ENCODE measurements at places on chromosomes 12 and 14. TPM values are rescaled to one million over a fixed set of nuclear protein-coding genes. Genes with fewer than 3 reads are reported as not detected.
A peak's percentile ranks its signal among the peaks of the same experiment; 100 is the strongest.

Gene RASAL1
- polyA plus RNA-seq = not detected

Gene AHNAK2
- 4.6 TPM for polyA plus RNA-seq

Gene PAPLN
- 9.8 TPM for polyA plus RNA-seq

Gene ST8SIA1
- 10.4 TPM for polyA plus RNA-seq

- DNase-seq = no peak
- H3K27me3 ChIP-seq = no peaks in the 10 kb centered on the region
- no peak overlapping the region for H3K4me3 ChIP-seq
- no peaks in the 10 kb centered on the region for H3K4me1 ChIP-seq
Measured at GRCh38 chr12:106648736-106649135, 65.9 kb downstream of the RFX4 start.

DNA sequence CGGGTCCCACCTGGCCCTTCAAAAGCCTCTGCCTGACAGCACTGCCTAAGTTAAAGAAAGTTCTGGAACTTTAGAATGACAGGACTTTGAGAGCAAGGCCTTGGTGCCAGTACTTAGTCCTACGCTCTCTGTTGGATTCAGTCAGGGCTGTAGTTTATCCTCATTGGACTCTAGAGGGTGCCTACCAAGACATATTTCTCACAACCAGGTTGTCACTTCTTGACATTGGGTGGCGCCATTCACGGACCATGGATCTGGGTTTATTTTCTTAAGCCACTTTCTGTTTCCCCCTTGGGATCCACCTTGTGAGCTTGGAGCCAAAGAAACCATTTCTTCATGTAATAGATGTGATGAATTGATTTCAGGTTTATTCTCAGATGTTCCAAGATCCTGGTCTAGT is 787.0 kb upstream of the TBX3 start:
- H3K4me1 ChIP-seq = no peaks in the 10 kb centered on the region
- no peaks in the 10 kb centered on the region for H3K27me3 ChIP-seq
- no peak overlapping the region for H3K4me3 ChIP-seq
- DNase-seq = no peak
- H3K36me3 ChIP-seq = no peaks in the 10 kb centered on the region

- no peak overlapping the region for H3K4me3 ChIP-seq
- no peaks in the 10 kb centered on the region for H3K36me3 ChIP-seq
- H3K27me3 ChIP-seq = no peaks in the 10 kb centered on the region
- no peak for DNase-seq
- no peaks in the 10 kb centered on the region for H3K4me1 ChIP-seq
- no peak overlapping the region for H3K27ac ChIP-seq
Measured at GRCh38 chr12:74547249-74547648, 9.6 kb downstream of the ATXN7L3B start.

- no peaks in the 10 kb centered on the region for H3K36me3 ChIP-seq
- no peak for DNase-seq
- no peaks in the 10 kb centered on the region for H3K4me1 ChIP-seq
- no peak overlapping the region for H3K4me3 ChIP-seq
Measured at GRCh38 chr14:39766397-39767000, 334.3 kb upstream of the FBXO33 start.

DNA sequence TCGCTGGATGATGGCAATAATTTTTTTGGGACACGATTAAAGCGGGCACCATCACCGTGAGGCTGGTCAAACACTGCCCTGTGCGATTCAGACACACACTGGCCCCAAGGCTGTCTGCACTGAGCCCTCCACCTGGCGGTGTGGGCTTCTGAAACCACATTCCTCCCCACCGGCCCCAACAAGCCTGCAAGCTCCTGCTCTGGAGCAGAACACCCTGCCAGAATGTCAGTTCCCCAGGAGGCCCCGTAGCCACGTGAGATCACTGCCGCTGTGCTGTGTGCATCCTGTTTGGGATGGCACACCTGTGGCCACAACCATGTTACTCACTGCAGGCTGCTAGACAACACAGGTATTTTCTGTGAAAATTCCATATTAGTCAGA is 7.9 kb downstream of the GSC start:
- no peak overlapping the region for H3K4me3 ChIP-seq
- H3K27me3 ChIP-seq = no peaks in the 10 kb centered on the region
- H3K36me3 ChIP-seq = no peaks in the 10 kb centered on the region
- H3K27ac ChIP-seq = no peak overlapping the region
- no peaks in the 10 kb centered on the region for H3K4me1 ChIP-seq
- no peak for DNase-seq

DNA sequence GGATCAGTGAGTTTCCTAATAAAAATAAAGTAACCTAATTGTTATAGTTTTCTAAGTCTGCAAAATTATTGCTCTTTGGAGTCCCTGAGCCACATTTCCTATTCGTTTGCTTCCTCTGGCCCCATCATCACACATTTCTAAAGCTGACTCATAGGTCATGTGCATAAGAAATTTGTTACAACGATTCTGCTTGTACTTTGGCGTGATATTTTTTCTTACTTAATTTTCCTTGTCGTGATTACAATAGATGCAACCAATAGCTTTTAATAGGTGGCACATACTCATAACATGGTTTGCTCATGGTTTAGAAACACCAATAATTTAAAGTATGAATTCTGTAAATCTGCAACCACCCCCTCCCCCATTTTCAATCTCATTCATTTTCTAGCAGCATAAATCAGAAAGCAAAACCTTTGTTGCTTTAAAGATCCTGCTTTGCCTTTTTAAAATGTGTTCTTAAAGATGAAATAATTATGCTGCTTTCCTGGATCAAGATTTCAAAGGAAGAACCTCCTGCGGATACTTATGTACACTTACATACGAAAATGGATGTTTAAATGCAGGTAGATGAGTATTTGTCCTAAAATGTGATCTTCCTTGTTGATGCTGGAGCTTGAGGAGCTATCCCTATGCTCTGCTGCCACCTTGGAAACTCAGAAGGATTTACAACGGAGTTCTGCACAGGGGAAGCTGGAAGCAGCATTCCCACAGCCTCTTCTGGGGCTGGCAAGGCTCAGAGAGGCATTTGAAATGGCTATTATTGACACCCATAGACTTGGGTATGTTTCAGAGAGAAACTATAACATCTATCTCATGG is 1.7 kb upstream of the FLRT2 start:
- H3K4me3 ChIP-seq = peak overlapping the region; percentile 27
- DNase-seq = no peak
- H3K36me3 ChIP-seq = no peaks in the 10 kb centered on the region

DNA sequence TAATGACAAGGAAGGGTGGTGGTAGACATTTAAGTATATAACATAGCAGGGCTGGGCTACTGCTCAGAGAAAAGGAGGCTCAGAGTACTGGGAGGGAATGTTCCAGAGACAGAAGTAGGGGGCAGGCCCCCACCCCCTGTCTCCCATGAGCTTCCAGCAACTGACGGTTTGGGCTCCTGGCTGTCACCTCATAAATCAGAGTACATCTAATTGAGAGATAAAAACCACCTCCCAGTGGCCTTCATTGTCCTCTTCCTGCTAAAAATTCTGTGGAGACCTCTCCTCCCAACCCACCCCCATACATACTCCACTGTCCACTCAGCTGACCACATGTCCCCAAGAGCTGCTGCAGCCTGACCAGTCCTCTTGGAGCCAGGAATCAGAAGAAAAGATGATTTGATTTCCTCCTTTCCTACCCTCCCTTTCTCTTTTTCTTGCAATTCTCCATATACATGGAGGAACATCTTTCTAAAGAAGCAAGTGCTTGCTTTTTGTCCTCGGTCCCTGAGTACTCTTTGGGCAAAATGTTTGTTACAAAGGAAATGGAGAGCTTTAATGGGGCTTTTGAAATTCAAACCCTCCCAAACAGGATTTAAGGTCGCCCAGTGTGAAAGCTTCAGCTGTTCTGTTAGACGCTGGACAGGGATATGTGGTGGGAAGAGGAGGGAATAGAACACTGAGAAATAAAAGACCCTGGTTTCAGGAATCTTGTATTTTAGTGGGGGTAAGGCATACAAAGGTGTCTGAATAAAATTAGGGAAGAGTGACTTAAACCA is 16.4 kb upstream of the KCNA5 start:
- no peak for DNase-seq
- H3K36me3 ChIP-seq = no peaks in the 10 kb centered on the region
- no peak overlapping the region for H3K4me3 ChIP-seq
- H3K27me3 ChIP-seq = no peaks in the 10 kb centered on the region
- peak overlapping the region; percentile 50 for H3K27ac ChIP-seq

DNA sequence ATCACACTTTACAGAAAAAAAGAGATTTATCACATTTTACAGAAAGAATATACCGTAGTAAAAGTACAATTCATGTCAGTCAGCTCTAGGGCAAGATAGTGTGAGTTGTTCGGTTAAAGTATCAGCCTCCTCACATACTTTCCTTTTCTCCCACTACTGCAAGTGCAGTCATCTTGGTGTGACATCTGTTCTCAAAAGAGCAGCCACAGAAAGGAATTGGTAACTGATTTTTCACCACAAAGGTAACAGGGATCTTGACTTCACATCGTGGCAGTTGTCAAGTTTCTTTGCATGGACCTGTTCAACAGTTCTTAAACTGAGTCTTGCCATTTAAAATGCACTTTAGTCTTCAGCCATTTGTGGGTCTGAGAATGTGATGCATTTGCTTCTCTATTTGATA is 5.0 kb upstream of the E2F7 start:
- no peaks in the 10 kb centered on the region for H3K27me3 ChIP-seq
- no peak for DNase-seq
- H3K4me1 ChIP-seq = no peaks in the 10 kb centered on the region
- no peak overlapping the region for H3K4me3 ChIP-seq
- no peaks in the 10 kb centered on the region for H3K36me3 ChIP-seq

- H3K36me3 ChIP-seq = no peaks in the 10 kb centered on the region
- no peaks in the 10 kb centered on the region for H3K4me1 ChIP-seq
- H3K4me3 ChIP-seq = no peak overlapping the region
Measured at GRCh38 chr12:113208041-113208934, 13.0 kb upstream of the TPCN1 start.

DNA sequence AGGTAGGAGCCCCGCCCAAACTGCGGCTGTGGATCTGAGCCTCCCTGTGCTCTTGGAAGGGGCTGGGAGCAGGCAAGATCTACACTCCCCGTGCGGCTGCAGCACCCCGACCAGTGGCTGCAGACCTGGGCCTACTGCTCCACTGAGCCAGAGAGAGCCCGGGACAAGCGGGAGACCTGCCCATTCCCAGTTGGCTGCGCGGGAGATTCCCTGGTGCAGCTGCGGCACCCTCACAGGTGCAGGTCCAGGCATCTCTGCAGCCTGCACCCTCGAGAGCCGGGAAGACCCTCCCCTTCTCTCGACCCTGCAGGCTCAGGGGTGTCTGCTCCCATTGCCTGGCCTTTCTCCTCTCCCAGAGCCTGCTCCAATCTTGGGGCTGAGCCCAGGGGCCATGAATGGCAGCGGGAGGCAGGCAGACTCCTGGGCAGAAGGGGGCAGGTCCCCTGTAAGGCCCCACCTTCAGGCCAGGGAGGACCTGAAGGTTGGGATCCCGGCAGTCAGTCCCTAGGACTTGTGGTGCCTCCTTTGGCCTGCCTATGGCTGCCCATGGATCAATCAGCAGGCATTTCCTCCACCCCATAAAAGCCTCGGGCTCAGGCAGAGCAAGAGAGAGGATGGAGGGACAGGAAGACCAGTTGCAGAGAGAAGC is 8.8 kb upstream of the A2M start:
- no peaks in the 10 kb centered on the region for H3K4me1 ChIP-seq
- DNase-seq = no peak
- H3K4me3 ChIP-seq = no peak overlapping the region

- H3K27ac ChIP-seq = no peak overlapping the region
- no peak for DNase-seq
- no peak overlapping the region for H3K4me3 ChIP-seq
- H3K27me3 ChIP-seq = no peaks in the 10 kb centered on the region
- H3K36me3 ChIP-seq = no peaks in the 10 kb centered on the region
Measured at GRCh38 chr12:10088955-10089900, 9.6 kb downstream of the CLEC1A start.

DNA sequence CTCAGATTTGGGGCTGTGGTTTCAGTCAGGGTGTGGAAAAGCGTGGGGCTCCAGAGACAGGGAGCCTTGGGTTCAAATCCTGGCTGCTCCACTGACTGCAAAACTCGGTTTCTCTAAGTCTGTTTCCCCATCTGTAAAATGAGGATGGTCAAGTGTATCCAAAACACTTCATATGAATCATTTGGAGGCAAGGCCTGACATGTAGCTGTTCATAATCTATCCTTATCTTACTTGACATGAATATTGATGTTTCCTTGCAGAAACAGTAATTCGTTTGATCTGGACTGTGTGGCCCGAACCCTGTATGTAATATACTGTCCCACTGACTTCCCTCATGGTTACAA is 1.5 kb upstream of the CCDC63 start:
- H3K4me1 ChIP-seq = no peaks in the 10 kb centered on the region
- no peaks in the 10 kb centered on the region for H3K36me3 ChIP-seq

- no peaks in the 10 kb centered on the region for H3K36me3 ChIP-seq
- H3K4me1 ChIP-seq = no peaks in the 10 kb centered on the region
- H3K27ac ChIP-seq = no peak overlapping the region
- no peak for DNase-seq
Measured at GRCh38 chr12:89328151-89329030, 23.9 kb downstream of the DUSP6 start.

- H3K4me1 ChIP-seq = no peaks in the 10 kb centered on the region
- H3K27ac ChIP-seq = no peak overlapping the region
- DNase-seq = no peak
- H3K27me3 ChIP-seq = no peaks in the 10 kb centered on the region
- H3K4me3 ChIP-seq = no peak overlapping the region
Measured at GRCh38 chr12:60539592-60539991, 943.8 kb downstream of the SLC16A7 start.

GRCh38 chr14:32925439-32925838 is 13.2 kb upstream of the NPAS3 start:
- H3K36me3 ChIP-seq = no peaks in the 10 kb centered on the region
- DNase-seq = no peak
- no peaks in the 10 kb centered on the region for H3K27me3 ChIP-seq
- H3K4me3 ChIP-seq = no peak overlapping the region
- no peak overlapping the region for H3K27ac ChIP-seq

- no peaks in the 10 kb centered on the region for H3K4me1 ChIP-seq
- H3K27me3 ChIP-seq = no peaks in the 10 kb centered on the region
- H3K36me3 ChIP-seq = no peaks in the 10 kb centered on the region
Measured at GRCh38 chr12:57216014-57216911, at the start of gene NXPH4. TSS of gene NXPH4 (plus strand) at chr12:57216794. CDS start at chr12:57216970, 176 bp downstream.

DNA sequence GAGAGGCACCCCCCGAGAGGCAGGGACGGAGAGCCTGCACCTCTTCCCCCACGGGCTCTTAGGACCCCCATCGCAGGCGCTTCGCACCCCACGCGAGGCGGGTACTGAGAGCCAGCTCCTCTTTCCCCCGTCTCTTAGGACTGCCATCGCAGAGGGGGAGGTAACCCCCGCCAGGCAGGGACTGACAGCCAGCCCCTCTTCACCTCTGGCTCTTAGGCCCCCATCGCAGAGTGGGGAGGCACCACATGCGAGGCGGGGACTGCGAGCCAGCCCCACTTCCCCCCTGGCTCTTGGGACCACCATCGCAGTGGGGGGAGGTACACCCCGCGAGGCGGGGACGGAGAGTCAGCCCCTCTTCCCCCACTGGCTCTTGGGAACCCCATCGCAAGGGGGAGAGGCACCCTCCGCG is 46.1 kb downstream of the DDX11 start:
- no peaks in the 10 kb centered on the region for H3K27me3 ChIP-seq
- no peak overlapping the region for H3K27ac ChIP-seq
- DNase-seq = peak; percentile 74
- H3K36me3 ChIP-seq = no peaks in the 10 kb centered on the region
- H3K4me1 ChIP-seq = no peaks in the 10 kb centered on the region
- no peak overlapping the region for H3K4me3 ChIP-seq

- no peaks in the 10 kb centered on the region for H3K36me3 ChIP-seq
- no peaks in the 10 kb centered on the region for H3K27me3 ChIP-seq
- H3K27ac ChIP-seq = no peak overlapping the region
- no peaks in the 10 kb centered on the region for H3K4me1 ChIP-seq
Measured at GRCh38 chr12:31663576-31663975, 4.1 kb downstream of the ETFBKMT start.

Data from aorta (tissue), 5 donors.